Regular cardiac myocyte (primary cell): ENCODE measurements at places on chromosomes 4 and X. TPM values are rescaled to one million over a fixed set of nuclear protein-coding genes. Genes with fewer than 3 reads are reported as not detected.

The ACE2 gene
- under 0.01 and 1.1 TPM in 2 replicates for total RNA-seq

The PFKFB1 gene
- total RNA-seq: 0.19 TPM in 1 of 2 replicates, not detected in the other

The CCDC110 gene
- 2.3 and 20.3 TPM in 2 replicates for total RNA-seq

The CXorf49 gene
- not detected in 2 replicates for total RNA-seq
